Progenitor cell of endocrine pancreas (in vitro differentiated cells): ENCODE measurements at places on chromosomes 12 and 14. TPM values are rescaled to one million over a fixed set of nuclear protein-coding genes. Genes with fewer than 3 reads are reported as not detected.
A peak's percentile ranks its signal among the peaks of the same experiment; 100 is the strongest.

The AQP2 gene
- total RNA-seq, result 0.29 and 1.0 TPM in 2 replicates

The C14orf39 gene
- 0.73 and 1.4 TPM in 2 replicates for total RNA-seq

The IFT81 gene
- 46.1 and 48.7 TPM in 2 replicates for total RNA-seq

The SLC17A8 gene
- 1.2 and 1.5 TPM in 2 replicates for total RNA-seq

The AKAP5 gene
- 1.1 and 1.6 TPM in 2 replicates for total RNA-seq

The COX8C gene
- 1.1 TPM in 1 of 2 replicates, not detected in the other for total RNA-seq

The DAO gene
- not detected in 2 replicates for total RNA-seq

The LBHD2 gene
- total RNA-seq, result not detected in 2 replicates

The MAP3K9 gene
- total RNA-seq, result 27.6 and 31.8 TPM in 2 replicates

The HOXC12 gene
- not detected in 2 replicates for total RNA-seq

DNA sequence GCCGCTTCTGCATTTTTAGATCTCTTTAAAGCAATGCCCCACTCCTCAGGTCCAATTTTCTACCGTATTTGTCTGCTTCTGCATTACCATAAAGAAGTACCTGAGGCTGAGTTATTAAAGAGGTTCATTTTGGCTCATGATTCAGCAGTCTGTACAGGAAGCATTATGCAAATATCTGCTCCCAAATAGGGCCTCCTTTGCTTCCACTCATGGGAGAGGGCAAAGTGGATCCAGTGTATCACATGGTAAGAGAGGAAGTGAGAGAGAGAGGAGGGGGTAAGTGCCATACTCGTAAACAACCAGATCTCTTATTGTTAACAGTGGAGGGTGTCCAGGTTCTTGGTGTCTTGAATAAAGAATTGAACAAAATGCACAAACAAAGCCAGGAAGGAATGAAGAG is 316.1 kb upstream of the SEL1L start:
- no peak for DNase-seq

DNA sequence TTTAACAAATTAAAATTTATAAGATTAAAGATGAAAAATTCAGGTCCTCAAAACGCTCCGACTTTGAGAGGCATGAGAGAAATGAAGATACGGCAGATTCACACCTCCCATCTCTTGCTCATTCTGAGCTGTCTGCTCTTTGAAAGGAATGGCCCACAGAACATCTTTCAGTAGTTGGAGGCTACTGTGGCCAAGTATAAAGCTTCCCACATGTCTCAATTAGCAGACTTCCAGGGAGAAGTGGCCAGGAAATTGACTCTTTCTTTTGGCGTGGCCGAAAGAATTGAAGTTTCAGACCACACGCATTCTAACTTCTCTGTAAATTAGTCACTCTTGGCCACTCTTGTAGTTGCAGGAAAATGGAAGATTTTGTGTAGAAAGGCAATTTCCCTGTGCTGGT is 129.2 kb downstream of the DIP2B start:
- no peak for DNase-seq

GRCh38 chr12:68406134-68406576 is 74.0 kb upstream of the MDM1 start:
- DNase-seq, result no peak

- peak; percentile 12 for DNase-seq
Observed at GRCh38 chr14:37985826-37986470, 221.8 kb upstream of the SSTR1 start.

DNA sequence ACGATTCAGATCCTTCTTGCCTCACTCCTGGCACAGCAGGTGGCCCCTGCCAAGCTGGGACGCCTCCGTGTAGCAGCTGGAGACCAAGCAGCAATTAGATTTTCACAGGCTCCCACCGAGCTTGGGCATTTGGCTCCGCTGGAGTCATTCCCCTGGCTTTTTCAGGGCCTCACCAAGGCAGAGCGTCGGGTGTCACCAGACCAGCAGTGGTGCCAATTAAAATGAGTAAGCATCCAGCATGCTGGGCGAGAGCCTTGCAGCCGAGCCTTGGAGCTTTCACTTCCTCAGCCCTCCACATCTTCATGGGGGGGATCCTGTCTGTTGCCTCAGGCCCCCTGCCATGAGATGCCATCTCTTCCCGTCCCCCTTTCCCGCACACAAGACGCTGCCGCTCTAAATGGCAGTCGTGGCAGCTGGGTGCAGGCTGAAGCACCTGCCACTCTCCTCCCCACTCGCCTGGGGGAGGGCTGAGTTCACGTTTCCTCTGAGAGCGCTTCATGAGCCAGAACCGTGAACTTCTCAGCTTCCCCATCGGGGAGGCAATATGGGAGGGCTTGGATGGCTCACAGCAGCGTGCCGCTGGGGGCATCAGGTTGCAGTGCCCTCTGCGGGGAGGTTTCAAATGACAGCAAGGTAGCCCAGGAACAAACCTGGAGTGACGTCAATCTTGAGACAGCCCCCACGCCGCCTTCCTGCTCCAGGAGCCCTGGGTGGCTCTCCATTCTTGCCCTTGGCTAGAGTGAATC is 11.7 kb downstream of the TPCN1 start:
- no peak for DNase-seq

DNA sequence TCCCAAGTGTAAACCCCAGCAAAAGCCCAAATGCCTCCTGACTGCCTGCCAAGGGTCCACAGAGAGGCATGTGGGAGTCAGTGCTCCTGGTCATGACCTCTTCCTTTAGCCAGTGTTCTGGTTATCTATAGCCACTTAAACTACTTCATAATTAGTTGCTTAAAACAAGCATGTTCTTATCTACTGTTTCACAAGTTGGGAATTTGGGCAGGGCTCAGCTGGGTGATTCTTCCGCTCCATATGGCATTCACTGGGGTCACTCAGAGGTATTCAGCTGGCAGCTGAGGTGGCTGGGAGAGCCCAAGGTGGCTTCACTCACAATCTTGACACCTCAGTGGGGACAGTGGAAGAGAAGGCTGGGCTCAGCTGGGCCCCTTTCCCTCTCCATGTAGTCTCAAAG is 184.0 kb upstream of the RGS6 start:
- DNase-seq, result no peak

GRCh38 chr12:43638806-43639205 is 86.8 kb upstream of the ADAMTS20 start:
- DNase-seq, result no peak

DNA sequence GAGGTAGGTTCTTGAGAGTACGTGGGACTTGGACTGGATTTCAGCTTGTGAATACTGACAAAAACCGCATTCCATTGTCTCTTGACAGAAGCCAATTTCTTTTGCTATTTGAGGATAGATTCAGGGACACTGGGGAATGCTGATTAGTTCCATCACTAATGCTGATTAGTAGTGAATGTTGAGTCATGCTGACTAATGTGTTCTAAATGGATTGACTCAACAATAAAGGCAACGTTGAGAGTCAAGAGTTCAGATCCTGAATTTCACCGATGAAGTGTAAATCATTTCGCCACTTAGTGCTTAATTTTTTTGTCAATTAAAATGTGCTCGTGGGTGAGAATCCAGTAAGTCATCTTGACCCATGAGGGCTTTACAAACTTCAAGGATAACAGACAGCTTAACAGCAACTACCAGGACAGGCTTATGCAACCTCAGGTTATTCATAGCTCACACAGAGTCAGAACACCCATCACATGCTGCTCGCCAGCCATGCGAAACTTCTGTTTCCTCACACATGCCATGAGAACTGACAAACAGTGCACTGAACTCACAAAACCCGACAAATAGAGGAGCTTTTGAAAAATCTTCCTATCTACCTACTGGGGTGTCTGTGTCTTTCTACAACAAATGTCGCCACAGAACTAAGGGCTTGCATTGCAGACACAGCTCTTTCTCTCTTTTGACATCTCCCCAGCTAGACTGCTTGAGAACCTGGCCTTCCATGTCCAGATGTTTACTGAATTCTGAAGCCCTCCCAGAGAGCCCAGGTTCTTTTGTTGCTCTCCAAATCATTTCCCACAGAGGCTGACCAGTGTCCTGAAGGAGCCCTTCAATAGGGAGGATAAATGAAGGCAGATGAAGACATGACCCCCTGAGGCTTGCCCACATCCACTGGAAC is 316.4 kb downstream of the ZFP36L1 start:
- DNase-seq, result no peak

DNA sequence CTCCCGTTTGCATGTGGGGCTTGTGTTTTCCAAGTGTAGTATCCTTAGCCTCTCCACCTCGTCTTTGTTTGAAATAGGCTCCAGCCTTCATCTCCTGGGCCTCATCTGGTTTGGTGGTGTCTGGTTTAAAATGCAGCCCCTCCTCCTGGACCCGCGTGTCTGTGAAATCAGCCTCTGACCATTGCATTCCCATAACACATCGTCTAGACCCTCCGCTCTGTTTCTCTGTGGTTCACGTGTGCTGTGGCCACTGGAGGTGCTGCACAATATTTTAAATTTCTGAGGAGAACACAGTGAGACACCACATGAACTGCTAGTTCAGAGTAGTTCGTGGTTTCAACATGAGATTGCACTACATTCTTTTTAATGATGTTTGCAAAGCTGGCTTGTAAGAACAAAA is 35.6 kb downstream of the UBE3B start:
- no peak for DNase-seq

DNA sequence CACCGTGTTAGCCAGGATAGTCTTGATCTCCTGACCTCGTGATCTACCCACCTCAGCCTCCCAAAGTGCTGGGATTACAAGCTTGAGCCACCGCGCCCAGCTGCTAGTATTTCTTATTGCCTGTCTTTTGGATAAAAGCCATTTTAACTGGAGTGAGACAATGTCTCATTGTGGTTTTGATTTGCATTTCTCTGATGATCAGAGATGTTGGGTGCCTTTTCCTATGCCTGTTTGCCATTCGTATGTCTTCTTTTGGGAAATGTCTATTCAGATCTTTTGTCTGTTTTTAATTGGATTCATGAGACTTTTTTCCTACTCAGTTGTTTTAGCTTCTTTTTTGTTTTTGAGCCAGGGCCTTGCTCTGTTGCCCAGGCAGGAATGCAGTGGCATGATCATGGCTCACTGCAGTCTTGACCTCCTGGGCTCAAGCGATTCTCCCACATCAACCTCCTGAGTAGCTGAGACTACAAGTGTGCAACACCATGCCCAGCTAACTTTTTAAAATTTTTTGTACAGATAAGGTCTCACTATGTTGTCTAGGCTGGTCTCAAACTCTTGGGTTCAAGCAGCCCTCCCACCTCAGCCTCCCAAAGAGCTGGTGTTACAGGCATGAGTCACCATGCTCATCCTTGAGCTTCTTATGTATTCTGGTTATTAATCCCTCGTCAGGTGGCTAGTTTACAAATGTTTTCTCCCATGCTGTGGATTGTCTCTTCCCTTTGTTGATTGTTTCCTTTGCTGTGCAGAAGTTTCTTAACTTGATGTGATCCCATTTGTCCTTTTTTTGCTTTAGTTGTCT is 65.9 kb downstream of the ACACB start:
- DNase-seq, result no peak

- DNase-seq, result no peak
Observed at GRCh38 chr14:80208461-80208860, 2.8 kb downstream of the DIO2 start.

DNA sequence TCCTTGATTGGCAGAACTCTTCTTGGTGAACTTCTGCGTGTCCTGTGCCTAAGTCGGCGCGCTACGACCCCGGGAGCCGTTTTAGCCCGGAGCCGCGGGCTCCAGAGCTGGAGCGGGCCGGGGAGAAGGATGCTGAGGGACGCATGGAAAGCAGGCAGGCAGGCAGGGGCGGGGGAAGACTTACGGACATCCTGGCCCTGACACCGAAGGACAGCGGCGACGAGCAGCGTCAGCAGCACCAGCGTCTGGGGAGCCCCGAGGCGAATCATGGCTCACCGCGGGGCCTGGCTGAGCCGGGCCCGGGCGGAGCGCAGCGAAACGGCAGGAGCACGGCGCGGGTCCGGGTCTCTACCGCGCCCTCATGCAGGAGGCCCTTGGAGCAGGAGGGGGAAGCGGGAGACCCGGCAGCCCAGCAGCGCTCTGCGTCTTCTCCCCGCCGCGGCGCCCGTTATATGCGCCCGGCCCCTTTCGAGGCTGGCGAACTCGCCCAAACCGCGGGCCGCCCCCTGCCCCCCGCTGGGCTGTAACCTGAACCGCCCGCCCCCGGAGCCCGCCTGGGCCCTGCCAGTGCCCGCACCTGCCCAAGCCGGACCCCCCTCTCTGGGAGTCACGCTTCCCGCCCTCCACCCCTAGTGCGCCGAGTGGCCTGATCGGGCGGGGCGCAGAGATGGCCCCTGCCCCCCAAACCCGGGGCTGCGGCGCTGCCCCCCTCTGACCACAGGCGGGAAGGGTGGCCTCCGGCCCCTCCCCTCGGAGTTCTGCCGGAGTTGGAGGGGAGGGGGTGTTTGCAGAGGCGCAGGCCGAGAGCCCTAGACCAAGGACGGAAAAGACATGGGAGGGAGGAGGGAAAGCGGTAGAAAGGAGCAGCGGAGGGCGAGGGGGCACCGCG is at the start of gene COL2A1:
Gene COL2A1, minus strand, starts transcription at position 424 of the 889 bp plus-strand sequence. Its CDS starts 155 bp downstream, at position 269.
- peak; percentile 77 for DNase-seq

DNA sequence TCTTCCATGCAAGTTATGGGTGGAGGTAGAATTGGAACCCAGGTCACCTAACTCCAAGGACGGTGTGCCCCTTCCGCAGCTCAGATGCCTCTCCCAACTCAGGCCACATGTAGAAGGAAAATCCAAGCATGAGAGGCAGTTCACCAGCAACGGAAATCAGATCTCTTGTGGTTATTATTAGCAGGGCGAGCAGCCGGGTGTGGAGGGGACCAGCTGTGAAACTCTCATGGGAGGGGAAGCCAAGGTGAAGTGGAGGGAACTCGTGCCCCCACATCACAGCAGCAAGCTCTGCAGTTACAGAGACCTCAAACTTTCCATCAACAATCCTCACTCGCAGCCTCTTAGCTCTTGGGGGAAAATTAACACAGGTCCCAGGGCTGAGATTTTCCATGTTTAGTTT is 79.7 kb downstream of the KSR2 start:
- no peak for DNase-seq

DNA sequence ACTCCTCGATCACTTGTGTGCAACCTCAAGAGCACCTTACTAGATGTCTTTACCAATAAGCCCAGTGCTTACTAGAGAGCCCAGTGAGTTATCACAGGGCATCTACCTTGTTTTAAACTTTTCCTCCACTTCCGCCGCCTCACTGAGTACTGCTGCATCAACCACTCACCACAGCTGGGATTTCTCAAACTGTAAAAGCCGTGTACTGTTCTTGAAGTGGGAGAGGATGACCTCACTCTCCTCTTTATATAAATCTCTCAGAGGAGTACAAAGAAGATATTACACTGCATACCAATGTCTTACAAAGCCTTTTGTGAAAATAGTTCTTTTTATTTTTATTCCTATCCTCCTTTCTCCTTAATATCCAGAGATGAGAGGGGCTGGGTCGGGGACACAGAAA is 94.1 kb downstream of the PLCZ1 start:
- DNase-seq, result no peak

- no peak for DNase-seq
Observed at GRCh38 chr12:12272869-12273268, 6.0 kb upstream of the LRP6 start.

DNA sequence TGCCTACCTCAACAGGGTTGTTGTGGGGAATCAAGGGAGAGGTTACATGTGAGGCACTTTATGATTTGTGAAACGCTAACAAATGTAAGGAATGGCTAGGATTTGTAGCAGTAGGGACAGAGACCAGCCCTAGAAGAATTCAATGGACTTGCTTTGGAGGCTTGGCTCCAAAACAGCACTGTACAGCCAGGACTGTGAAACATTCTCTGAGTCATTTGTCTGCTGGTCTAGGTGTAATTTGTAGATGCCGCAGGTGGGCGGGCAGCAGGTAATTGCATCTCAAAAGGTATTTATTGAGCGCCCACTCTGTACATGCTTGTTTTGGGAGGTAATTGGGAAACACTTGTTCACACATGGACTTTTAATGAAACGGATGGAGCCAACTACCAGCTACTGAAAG is 11.4 kb downstream of the SLC7A8 start:
- DNase-seq, result no peak

GRCh38 chr14:69828354-69828753 is 31.3 kb upstream of the SLC10A1 start:
- no peak for DNase-seq
